T-helper 22 cell (primary cell): ENCODE measurements at places on chromosomes 12 and 14.

DNA sequence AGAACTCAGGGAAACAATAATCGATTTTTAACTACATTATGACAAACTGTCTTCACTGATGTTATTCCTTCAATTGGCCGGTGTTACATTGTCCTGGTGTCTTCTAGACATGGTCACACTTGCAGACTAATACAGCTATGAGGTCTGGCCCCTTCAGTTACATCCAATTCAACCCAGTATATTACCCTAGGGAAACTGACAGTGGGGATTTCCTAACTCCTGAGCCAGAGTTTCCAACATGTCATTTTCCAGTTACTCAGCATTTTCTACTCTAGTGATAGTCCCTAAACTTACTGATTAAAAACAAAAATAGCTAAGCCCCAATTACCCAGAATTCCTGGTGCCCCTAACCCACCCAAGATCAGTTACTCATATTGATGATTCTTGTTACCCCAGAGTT is 21.1 kb downstream of the IFNG start:
- DNase-seq, result no peak

- DNase-seq, result no peak
Measured at GRCh38 chr12:57834086-57834876, 12.2 kb downstream of the CTDSP2 start.

DNA sequence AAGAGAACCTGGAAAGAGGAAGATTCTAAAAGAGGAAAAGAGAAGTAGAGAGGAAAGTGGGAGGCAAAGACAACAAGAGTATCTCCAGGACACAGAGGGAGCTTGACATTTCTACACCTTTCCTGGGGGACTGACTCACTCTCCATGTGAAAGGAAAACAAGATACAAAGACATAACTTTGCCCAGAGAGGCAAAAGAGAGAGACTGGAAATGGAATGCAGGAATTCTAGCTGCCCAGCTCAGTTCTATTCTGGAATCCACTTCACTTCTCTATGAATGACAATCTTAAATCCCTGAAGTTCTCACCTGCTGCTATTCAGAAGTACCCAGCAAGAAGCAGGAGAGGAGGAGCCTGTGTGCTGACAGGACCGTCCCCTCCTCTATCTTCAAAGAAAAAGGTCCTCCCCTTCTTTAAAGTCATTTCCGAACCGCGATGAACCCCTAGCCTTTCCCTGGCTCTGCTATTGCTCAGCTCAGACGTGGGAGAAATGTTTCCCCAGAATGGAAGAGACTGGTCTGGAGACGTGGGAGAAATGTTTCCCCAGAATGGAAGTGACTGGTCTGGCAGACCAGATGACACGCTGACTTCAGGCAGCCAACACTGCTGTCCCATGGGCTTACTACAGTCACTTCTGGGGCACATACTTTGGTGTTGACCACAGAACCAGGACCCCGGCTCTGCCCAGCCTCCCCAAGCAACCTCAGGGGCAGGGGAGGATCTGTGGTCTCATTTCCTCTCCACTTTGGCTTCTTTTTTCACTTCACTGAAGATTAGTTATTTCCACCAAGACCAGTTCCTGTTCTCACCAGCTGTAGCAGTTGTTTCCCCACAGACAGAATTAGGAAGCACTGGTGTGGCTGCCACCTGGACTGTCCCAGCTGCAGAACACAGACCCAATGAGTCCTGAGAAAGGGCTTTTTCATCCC is 8.3 kb downstream of the FMNL3 start:
- DNase-seq, result peak; percentile 2

DNA sequence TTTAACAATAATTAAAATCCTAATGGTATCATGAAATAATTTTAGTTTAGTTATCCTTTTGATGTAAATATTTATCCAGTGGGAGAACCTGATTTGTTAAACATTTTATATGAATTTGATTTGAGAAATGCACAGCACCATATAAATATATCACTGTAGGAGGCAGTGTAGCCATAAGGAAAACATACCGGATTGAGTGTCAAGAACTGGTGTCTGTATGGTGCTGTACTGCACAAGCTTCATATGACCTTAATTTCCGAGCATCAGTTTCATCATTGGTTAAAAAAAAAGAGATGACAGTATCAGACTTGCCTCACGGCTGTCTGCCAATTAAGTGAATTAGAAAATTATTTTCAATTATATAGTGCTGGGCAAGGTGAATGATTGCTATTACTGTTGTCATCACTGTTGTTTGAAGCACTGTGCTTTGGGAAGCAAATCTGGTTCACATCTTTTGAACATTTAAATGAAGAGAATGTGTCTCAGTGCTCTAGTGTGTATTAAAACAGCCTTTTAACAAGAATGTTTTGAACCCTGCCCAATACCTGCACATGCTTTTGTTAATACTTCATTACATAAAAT is 72.1 kb downstream of the TMTC2 start:
- no peak for DNase-seq

DNA sequence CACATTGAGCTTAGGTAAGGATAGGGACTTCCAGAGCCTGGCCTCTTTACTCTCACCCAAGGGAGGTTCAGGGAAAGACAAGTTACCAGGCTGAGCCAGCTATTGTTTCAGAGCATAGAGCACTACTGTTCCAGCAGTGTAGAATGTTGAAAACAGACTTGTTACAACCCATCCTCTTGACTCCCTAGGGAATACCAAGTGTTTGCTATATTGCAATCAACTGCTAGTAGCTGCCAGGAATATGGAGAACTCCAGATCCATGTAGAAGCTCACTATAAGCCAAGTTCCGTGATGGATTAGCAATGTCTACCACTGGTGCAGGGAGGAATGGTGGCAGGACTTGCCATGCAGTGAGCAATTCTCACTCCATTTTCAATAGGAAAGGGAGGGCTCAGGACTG is 199.8 kb upstream of the RBM19 start:
- DNase-seq, result no peak
